ENCODE measurements at places on chromosomes 1 and 21.

DNA sequence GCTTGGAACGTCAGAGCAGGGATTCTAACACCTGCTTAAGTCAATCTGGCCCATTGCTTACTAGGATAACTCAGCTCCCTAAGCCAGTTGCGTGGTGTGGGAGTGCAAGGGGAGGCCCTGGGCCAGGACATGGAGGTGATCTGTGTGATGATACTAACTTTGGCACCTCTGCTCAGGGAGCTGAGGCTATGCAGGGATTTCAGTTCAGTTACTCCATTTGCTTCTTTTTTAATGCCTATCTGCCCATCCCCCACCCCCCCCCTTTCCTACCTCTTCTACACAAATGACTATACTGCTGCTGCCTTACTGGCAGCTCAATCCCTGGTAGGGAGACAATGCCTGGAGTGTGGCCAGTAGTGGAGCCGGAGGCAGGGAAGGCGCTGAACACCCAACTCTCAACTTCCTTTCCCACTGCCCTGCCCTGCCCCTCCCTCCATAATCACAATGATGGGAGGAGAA lies 19.5 kb downstream of the INKA2 start:
- no peak for DNase-seq

DNA sequence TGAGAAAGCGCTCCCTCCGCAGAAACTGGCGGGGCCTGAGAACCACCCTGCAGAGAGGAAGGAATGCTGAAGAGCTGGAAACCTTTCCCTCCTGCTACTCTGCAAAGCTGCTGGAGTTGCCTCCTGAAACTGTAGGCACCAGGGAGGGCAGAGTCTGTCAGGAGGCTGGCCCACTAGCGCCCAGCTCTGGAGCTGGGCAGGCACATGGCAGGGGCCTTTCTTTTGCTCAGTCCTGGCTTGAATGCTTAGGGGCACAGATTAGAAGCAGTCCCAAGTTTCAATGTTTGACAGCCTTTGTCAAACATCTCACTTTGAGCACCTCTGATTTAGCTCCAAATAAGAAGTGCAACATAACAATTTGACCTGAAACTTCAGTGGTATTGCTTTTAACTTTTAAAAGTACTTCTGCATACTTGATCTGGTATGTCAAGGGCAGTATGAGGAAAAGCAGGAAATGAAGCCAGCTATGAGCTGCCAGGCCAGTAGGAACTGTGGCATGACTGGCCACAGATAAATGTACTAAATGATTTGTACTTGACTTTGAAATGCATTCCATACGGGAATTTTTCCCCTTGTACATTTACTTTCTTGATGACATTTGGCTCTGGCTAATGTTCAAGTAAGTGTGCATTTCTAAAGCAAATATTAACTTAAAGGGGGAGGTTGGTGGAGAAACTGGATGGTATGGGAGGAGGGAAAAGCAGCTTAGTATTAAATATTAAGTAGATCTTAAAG lies 7.2 kb downstream of the C1orf116 start:
- DNase-seq = no peak

DNA sequence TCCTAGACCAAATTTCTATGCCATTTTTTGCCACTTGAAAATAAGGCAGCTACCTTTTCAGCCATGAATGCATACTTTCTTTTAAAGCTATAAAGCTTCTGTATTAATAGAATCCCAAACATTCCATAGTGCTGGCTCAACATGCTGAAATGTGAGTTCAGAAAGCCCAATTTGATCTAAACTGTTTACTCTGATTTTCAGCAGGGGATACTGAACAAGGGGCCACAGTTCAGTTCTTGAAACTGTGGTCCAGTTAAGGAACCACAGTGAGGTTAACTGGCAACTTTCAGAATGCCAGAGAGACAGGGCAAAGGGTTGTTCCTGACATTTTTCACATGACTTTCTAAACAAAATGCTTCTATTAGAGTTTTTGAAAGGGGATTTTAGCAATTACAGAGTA lies 85.7 kb upstream of the COL11A1 start:
- DNase-seq = no peak

DNA sequence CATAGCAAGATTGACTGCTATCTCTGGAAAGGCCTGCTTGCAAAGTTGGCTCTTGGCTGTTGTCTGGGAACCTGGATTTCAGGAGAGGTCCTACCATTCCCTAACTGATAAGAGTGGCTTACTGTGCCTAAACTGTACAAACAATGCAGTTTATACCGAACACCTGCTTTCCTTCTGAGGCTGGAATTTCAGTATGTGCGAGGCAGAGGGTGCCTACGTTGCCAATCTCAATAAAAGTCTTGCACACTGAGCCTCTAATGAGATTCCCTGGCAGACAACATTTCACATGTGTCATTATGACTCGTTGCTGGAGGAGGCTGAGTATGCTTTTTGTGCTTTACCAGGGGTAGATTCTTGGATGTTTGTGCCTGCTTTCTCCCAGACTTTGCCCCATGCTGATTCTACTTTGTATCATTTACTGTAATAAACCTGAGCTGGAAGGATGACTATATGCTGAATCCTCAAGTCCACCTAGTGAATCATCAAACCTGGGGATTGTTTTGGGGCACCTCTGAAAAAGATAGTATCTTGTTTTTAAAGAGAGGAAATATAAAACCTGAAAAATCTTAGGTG lies 58.9 kb upstream of the GNG4 start:
- DNase-seq = peak; percentile 8

DNA sequence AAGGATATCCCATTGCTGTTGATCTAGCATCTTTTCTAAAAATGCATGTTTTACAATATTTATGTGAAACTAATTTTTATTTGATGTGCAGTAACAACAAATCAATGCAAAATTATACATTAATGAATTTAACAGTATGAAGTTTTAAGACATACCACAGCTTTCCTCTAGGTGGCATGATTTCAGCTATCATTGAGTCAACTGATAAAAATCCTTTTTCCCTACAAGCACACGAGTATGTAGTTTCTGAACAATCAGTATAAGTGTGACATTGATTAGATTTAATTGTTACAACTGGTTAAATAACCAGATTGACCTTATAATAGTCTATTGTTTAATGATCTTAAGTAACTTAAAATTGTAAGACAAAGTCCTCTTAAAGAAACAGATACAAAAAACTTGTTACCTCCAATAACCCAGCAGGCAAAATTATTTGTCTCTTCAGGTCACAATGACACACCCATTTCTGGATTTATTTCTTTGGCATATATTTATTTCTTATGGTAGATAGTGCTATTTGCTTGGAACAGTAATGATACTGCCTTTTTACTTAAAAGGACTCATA lies 5.8 kb upstream of the TGFB2 start:
- DNase-seq = no peak

- DNase-seq = peak; percentile 97
Measured at GRCh38 chr1:42958488-42959319, at the start of gene SLC2A1. Gene SLC2A1 (minus strand): TSS chr1:42958868. CDS start chr1:42958651, 217 bp downstream.

DNA sequence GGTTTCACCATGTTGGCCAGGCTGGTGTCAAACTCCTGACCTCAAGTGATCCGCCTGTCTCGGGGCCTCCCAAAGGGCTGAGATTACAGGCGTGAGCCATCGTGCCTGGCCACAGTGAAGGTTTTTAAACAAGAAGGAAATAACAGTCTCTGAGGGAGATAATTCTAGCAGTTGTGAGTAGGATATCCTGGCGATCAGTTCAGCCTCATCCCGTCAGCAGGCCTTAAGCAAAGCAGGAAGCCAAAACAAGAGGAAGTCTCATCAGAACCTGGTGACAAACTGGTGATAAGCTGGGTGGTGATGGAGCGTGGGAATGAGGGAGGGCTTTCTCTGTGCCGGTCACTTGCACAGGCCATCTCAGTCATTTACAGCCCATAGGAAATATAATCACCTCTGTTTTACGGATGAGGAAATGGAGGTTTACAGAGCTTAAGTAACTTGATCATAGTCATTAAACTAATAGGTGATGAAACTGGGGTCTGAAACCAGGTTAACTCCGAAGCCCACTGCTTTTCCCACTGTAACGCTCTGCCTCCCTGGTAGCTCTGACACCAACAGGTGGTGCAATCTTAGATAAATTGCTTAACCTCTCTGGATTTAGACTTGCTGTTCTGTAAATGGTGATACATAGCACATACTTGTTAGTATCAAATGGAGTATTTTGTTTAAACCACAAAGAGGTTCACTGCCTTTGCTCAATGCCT lies 40.8 kb upstream of the A3GALT2 start:
- DNase-seq = no peak

DNA sequence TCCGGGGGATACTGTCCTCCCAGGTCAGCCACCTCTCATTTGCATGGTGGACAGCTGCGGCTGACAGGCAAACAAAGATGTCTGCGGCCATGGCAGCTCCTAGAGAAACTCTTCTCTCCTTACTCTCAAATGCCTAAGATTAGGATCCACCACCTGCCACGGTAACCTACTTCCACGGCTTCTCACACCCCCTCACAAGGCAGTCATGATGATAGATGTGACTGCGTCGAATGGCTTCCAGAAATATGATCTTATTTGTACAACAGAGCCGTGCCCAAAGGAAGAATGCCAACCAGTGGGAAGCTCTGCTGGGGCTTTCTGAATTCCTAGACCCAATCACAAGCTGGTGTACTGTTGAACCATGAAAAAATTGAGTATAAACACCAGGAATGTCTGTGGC lies 73.4 kb downstream of the BACE2 start:
- DNase-seq = no peak

GRCh38 chr1:219350172-219350931 lies 176.7 kb downstream of the LYPLAL1 start:
- DNase-seq = no peak

DNA sequence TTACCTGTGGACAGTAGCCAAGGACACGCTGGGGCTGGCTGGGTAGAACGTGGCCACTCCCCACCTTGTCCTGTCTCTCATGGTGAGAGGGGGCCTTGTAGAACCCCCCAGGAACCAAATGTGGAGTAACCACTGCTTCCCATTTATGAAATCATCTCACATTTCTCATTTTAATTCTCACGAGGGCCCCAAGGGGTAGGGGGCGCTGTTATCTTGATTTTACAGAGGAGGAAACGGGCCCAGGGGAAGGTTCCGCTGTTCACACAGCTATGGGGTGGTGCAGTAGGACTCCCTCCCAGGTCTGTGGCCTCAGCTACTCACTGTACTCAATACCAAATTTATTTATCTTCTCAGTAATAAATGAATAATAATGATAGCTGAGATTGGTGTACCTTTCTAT lies 5.5 kb downstream of the SMPDL3B start:
- DNase-seq = peak; percentile 80

DNA sequence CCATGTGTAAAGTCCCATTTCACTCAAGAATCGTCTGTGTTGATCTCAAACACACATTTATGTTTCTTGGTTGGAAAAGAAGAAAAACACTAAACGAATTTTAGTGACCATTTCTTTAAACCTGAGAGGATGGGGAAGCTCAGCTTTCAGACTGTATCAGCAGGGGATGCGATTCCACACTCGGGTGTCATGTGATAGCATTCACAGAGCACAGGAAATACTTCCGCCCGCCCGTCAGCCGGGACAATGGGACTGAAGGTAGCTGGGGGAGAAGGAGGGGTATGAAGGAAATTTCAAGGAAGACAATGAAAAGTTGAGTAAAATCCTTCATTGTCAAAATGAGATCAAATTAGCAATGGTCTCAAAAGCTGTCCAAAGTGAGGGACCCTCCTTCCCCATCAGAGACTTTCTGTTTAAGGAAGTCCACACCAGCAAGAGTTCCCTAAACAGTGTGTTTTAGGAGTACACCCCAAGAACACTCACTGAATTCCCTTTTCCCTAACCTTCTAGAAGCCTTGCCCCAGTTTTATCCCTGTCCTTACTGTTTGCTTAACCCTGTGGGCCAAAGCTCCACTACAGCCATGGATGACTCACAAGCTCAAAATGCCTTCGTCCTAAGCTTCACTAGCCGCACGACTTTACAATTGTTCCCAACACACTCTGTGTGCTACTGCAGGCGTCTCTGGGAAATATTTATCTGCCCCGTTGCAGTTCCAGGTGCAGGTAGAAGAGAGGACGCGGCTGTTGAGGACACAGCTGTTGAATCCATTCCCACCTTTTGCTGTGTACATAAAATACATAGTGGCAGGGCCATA lies 51.4 kb upstream of the SIM2 start:
- no peak for DNase-seq

DNA sequence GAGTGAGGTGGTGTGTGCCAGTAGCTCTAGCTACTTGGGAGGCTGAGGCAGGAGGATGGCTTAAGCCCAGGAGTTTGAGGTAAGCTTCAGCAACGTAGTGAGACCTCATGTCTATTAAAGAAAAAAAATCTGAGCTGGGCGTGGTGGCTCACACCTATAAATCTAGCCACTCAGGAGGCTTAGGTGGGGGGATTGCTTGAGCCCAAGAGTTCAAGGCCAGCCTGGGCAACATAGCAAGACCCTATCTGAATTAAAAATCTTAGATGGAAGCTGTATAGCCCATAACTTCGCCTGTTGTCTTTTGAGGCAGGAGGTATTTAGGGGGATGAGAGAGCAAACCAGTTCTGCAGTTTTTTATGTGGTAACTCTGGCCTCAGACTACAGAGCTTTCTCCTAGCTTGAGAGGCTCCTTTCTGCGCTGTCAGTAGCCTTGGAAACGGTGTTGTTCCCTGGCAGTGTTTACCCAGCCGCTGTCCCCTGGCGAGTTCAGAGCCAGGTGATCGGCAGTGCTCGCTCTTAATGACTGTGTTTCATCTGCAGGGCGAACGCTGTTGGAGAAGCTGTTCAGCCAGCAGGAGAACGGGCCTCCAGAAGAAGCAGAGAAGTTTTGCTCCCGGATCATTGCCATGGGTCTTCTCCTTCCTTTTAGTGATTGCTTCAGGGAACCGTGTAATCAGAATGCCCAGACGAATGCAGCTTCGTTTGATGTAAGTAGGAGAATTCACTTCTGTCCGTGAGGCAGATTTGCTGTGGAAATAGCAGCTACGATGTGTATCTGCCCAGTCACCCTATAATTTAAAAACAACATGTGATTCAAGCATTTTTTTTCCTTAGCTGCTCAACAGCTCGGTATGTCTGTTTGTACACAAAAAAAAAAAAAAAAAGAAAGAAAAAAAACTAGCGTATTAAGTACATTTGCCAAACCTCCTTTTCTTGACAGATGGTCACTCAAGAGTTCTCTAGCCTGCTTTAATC lies 31.2 kb downstream of the FMN2 start:
- no peak for DNase-seq

Measured in activated CD4-positive, alpha-beta T cell treated with anti-CD3 and anti-CD28 coated beads, Interleukin-2, amount 50 U/mL, for 48 hours (primary cell).